ENCODE measurements at places on chromosomes 11 and 22.

GRCh38 chr11:78690352-78690987, 115.8 kb upstream of the NARS2 start:
- DNase-seq = no peak

DNA sequence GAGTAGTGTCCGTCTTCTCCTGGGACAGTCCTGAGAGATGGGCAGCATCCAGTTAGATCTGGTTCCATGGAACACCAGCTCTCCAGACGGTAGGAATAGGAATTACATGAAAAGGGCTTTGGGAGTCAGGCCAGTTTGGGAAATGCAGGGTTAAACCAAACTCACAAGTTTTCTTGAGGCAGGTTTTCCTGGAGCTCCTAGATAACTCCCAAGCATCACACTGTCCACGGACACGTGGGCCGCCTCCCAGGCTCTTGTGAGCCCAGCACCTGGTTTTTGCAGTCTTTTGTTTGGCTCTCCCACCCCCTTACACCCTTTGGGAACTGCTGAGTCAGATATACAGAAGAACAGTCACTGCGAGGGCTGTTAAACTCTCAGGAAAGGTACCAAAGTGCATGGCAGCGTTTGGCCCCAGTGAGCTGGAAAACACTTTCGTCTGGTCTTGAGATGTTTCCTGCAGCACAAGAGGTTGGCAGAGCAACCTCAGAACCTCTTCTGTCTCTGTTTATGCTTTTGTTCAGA, 90.0 kb downstream of the BCR start:
- DNase-seq = no peak

- peak; percentile 80 for DNase-seq
Measured at GRCh38 chr11:46889689-46890475, 28.5 kb downstream of the LRP4 start.

GRCh38 chr11:61158691-61159381, 2.4 kb downstream of the VPS37C start:
- no peak for DNase-seq

DNA sequence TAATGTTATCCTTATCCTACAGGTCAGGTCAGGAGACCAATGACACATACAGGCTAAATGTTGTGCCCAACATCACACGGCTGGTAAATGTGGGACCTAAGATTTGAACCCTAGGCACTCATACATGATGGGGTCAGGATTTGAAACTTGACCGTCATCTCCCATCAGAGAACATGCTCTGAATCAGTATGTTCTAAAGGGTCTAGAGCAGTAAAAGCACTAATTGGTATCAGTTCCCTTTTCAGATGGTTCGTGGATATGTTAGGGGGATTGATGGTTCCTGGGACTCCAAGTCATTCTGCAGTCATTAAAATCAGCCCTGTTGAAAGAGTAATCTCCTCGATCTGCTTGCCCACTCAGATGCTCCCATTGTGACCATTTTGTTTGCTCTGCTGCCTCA, 65.5 kb downstream of the BMAL1 start:
- DNase-seq = no peak

DNA sequence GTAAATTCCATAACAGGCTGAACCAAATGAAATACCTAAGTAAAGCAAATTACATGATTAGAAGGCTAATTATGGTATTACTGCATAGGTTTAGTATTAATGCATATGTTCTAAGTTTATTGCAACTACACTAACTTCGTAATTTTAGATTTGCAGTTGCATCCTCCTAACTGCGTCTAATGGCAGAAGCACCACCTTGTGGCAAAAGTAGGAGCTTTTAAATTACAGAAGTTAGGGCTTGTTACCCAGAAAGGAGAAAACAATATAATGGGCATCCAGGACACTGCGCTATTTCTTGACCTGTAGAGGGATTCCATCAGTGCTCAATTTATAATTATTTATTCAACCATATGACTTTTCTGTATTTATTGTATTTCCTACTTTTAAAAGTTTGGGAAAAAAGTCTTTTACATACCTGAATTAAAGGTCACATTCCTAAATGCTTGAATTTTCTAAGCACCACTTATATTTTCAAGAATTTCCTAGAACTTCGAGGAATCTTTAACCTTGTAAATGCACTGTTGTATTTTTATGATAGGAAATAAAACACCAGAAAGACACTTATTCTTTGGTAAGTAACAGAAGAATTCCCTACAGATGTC, 16.3 kb upstream of the GPR83 start:
- DNase-seq = no peak

GRCh38 chr11:103529181-103529684, 420.0 kb downstream of the DYNC2H1 start:
- DNase-seq = no peak

- peak; percentile 7 for DNase-seq
Measured at GRCh38 chr11:93895106-93895862, 44.9 kb upstream of the VSTM5 start.

GRCh38 chr11:8719211-8719649, 36.6 kb downstream of the RPL27A start:
- DNase-seq = no peak

GRCh38 chr11:13974631-13975030, 12.1 kb downstream of the SPON1 start:
- no peak for DNase-seq

Data from CD4-positive, alpha-beta T cell treated with Interleukin-17A for 4 hours (primary cell).